ENCODE measurements at places on chromosomes 16 and 17.

DNA sequence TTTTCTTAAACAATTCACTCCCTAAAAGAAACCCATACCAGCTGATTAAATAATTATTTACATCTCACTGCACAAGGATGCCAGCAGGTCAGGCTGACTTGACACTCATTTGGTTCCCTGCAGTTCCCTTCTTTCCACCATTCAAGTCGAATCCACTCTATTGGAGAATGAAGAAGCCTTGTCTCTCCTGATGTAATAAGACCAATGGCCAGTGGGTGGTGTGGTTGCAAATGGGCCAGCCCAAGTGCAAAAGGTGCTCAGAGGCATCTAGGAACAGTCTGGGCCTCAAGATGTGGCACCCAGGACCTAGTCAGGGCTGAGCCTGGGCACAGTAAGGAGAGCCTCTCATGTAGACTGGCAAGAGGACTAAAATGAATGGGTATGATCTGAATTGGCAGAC is 9.3 kb downstream of the C16orf78 start:
- no peak for DNase-seq

DNA sequence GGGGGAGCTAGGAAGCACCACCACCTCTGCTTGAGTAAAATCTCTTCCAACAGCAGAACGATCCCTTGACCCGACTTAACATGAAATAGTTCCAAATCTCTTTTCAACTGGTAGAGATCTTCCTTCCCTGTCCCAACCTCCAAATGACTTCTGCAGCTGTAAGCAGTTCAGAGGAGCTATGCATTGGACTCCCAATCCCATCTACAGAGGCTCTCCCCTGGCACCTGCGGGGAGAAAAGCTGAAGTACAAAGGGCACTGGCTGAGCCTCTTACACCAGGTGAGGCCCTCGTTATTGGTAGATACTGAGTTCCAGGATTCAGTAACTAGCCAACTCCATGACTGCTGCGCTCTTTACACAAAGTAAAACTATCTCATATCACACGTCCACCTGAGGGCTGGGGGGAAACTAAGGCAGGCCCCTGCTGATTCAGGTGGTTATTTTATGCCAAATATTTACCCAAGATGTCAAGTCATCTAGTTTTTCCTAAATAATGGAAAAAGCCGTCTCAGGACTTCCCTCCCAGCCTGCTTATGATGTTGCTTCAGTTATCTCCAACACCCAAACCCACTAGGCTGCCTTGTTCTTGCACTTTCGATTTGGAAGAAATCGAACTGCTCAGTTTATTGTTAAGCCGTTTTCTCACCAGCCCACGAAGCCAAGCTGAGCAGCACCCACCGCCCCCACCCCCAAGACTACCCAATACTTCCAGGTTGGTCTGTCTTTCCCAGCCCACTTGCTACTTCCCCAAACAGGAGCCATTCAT is 3.2 kb downstream of the ACTG1 start:
- no peak for DNase-seq

DNA sequence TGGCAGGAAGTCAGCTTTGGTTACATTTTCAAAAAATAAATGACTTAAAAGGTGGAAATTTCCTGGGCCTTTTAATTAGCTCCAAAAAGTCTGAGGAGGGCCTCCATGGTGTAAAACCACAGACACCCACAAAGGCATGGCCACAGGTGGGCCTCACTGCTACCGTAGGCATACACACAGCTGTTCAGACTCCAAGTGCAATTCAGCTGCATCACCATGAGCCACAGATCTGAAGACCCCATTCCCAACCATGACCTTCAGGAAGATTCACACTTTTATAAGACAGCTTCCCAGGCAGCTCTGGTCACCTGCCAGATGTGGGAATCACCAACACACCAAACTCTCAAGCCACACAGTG is 20.6 kb downstream of the CSNK2A2 start:
- no peak for DNase-seq

DNA sequence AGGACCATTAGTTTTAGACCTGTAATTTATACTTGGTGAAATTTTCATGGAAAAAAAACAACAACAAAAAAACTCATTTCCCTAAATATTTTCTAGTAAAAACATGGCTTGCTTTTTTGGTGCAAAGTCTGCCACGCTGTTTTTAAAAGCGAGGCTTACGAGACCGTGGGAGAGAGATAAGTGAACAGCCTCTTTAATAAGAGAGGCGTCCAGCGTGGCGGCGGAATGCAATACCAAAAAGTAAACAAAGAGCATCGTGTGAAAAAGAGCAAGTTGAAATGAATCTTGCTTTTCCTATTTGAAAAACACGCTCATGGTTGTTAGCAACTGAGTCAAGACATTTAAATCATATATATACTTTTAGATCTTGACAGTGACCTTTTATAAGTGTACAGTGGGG is 10.5 kb upstream of the MSI2 start:
- no peak for DNase-seq

GRCh38 chr16:47142486-47142820 is 1.3 kb downstream of the NETO2 start:
- no peak for DNase-seq

- DNase-seq, result no peak
Measured at GRCh38 chr17:42016411-42016831, 818 bp downstream of the DNAJC7 start.

- DNase-seq, result no peak
Measured at GRCh38 chr16:67184453-67184994, 761 bp upstream of the MATCAP1 start.
